ENCODE measurements at places on chromosomes 12 and 14.

DNA sequence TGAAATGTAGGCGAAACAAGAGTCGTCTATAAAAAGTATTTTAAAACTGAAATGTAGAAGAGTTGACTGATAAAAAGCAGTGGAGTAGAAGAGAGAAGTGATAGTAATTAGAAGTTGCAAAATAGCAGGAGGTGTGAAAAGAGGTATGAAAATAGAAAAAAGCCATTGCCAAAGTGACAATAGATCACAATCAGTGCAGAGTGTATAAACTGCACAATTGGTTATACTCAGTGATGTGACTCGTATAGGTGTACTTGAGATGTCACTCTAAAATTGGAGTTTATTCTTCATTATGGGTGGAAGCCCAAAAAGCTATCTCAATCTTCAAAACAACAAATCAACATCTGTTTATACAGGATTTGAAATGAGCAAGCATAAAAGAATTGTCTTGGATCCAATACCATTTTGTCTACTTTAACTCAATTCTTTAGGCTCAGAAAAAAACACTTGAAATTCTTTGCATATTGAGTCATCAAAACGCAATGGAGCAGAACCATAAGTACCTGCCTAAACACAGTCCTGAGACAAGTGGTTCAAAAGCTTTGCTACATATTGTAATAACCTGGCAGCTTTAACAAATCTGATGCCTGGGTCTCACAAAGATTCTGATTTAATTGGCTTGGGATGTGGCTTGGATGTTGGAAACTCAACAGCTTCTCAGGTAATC is 8.8 kb downstream of the IKBIP start:
- DNase-seq: no peak

DNA sequence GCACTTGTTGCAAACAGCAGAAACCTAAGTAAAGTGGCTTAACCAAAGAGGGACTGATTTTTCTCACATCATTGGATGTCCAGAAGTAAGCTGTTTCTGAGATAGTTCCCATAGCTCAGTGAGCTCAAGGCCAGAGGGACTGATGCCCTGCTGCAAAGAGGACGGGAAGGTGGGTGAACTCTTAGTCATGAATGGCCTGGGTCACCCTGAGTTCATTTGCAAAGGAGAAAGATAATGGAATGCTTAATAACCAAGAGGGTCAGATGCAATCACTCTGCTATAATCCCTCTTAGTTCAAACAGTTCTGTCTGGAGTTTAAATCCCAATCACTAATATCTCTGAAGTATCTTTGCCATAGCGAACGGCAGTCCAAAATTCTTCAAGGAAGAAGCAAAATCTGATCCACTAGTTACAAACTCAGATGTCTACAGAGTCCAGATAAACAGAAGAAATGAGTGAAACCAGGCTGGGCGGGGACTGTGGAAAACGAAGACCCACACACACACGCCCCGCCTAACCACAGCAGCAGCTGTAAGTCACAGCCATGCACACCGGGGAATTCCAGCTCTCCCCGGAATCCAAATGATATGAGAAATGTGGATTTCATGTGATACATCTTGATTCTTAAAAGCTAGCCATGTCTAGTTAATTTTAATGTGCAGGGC is 289.5 kb downstream of the TMEM132D start:
- DNase-seq: no peak

GRCh38 chr12:93851257-93851671 is 174.1 kb downstream of the CRADD start:
- DNase-seq: no peak

DNA sequence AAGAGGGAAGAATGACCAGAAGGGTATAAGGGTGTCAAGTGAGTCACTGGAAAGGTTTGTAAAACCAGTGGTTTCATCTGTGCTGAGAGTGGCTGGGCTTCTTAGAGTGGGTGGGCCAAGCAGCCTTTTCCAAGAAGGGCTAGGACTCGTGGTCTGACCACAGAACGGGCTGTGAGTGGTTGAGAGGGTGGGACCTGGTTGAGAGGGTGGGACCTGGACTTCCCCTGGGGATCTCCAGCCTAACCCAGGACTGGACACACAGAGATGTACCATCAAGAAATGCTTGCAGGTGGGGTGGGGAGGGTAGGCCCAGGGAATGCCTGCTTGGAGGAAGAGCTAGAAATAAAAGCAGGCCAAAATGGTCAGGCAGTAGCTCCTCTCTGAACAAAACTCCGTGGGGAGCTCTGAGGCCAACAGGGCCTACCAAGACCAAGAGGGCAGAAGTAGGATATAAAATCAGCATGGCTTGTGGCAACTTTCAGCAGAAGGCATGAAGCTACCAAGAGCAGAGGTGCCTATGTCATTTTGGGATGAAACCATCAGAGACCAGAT is 140.5 kb downstream of the FOXN3 start:
- DNase-seq: no peak

- DNase-seq: no peak
Measured at GRCh38 chr14:99925471-99925870, 132.3 kb downstream of the EML1 start.

All from renal pelvis (tissue), 12 donors.